ENCODE measurements at places on chromosomes 1 and 21.
A peak's percentile ranks its signal among the peaks of the same experiment; 100 is the strongest.

GRCh38 chr1:16021681-16022080 is at the start of gene CLCNKA:
Gene CLCNKA (plus strand): TSS chr1:16022036. CDS start chr1:16022620, 584 bp downstream.
- DNase-seq = peak; percentile 76

- no peak for DNase-seq
Observed at GRCh38 chr1:53324321-53324720, 3.5 kb downstream of the LRP8 start.

GRCh38 chr1:84350550-84350949 is 47.7 kb upstream of the DNASE2B start:
- no peak for DNase-seq

DNA sequence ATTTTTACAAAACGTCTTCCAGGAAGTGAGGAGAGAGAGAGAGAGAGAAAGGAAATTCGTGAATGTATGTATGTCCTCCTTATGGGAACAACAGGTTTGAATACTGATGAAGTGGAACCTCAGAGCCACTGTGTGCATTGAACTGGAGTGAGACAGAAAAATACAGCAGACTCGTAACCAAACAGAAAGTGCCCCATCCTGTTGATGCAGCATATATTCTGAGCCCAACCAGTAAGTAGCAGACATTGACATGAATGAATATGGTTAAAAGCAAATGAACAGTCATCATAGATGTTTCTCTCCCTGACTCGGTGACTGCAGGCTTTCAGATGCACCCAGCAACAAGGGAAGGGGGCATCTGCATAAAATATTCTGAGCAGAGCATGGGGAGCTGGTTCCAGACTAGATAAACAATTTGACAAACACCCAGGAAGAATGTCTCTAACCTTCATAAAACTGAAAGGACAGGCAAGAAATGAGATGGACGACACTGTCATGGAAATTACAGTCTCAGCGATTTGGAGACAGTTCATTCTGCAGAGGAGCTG is 471.0 kb upstream of the PBX1 start:
- DNase-seq = peak; percentile 62

DNA sequence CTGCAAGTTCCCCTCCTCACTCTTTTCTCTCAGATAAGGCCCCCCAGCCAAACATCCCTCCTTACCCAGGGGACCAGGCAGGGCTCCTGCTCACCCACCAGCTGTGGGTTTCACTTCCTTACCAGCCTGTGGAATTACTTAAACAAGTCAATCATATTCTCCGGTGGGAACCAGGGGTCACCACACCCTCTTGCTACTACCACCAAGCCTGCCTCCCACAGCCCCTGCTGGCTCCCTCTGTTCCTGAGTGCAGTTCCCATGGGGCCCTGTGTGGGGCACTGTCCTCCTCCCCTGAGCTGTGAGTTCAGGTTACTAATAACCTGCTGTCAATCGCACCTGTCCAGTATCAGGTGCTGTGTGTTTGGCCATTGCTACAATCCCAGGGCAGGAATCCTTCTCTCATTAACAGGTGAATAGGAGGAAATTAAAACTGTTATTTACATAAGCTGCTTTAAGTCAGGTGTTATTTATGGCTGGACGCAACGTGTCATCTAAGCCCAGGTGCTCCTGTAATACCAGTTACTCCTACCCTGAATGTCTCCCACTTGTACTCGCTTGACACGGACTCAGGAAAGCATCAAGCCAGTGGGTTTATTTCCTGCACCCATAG is 53.1 kb upstream of the LBR start:
- DNase-seq = peak; percentile 63

DNA sequence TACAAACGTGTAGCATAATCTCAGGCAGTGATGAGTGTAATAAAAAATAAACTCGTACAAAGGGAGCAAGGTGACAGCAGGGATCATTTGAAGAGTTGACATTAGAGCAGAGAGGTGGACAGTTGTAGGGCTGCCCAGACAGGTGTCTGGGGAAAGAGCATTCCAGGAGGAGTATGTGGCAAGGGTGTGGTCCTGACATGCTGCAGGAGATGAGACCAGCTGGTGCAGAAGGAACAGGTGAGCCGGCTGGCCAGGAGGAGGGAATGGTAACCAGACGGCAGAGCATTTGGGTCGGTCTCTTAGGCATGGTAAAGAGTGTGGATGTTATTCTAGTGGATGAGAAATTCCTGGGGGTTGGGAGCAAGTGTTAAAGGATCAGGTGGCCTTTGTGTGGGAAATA is 306.3 kb downstream of the LMX1A start:
- DNase-seq = no peak

GRCh38 chr1:155064832-155065429 is 1.4 kb downstream of the EFNA4 start:
- no peak for DNase-seq

DNA sequence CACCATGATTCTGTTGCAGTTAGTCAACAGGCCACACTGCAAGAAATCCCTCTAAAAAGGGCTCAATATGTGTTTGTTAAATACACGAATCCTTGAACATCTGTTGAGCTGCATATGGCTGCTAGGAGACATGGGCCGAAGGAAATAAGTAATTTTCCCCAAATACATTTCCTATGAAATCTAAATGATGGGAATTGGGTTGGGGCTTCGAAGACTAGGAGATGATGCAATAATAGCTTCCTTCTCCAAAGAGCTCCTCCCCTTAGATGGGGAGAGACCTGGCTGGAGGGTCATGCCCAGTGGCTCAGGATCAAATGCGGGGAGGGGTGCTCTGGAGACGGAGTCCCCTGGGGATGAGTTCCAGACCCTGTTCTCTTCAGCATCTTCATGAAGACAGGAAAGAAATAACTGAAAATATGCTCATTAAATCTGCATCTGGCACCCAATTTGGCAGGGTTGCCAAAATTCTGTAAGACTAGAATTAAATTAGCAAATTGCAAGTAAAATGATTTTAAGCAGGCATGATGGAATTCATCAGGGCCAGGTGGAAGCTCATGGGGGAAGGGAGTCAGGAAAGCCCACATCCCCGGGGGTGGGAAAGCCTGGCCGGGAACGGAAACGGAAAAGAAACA is 165.0 kb upstream of the EDN2 start:
- DNase-seq = no peak

DNA sequence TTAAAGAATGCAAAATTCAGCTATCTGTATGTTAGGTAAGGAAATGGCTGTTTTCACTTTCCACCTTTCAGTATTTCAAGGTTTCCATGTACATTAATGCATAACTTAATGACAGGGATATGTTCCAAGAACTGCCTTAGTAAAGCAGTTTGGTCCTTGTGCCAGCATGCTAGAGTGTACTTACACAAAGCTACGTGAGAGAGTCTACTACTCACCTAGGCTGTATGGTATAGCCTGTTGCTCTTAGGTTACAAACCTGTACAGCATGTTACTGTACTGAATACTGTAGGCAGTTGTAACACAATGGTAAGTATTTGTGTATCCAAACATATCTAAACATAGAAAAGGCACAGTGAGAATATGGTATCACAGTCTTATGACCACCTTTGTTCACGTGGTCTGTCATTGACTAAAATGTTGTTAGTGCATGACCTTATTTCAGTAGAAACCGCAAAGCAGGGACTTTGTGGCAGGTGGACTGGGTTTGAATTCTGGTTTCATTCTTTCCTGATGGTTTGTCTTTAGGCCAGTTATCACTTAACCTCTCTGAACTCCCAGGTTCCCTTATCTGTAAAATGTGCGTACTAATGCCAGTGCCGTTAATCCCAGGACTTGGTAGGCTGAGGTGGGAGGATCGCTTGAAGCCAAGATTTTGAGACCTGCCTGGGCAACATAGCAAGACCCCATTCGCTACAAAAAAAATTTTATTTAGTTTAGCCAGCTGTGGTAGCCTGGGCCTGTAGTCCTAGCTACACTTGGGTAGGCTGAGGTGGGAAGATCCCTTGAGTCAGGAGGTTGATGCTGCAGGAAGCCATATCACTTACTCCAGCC is 4.9 kb downstream of the SMYD2 start:
- no peak for DNase-seq

DNA sequence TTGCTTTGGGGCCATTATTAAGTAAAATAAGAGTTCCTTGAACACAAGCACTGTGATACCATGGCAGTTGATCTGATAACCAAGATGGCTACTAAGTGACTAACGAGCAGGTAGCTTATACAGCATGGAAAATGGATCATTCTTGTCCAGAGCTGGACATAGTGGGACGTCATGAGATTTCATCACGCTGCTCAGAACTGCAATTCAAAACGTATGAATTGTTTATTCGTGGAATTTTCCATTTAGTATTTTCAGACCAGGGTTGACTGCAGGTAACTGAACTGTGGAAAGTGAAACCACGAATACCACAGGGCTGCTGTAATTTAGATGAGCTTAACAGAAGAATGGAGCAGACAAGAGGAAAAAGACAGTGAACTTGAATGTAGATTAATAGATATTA is 38.9 kb downstream of the CCDC18 start:
- DNase-seq = no peak

DNA sequence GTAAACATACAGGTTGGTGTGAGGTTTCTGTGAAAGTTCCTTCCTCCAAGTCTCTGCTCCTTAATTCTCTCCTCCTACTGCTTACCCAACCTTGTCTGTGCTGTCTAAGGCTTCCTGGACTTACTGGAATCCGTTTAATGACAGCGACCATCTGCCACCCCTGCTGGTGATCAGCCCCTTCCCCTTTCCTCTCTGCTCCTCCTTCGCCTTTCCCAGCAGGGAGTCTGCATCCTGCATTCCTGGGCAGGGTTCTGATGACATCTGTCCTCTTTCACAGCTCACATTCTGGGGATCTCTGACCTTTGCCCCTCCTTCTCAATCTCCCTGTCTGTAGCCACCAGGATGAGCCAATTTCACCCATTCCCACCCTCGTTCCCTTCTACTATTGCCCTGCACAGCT is 66.5 kb downstream of the KIRREL1 start:
- no peak for DNase-seq

GRCh38 chr1:82108843-82109242 is 308.1 kb downstream of the ADGRL2 start:
- DNase-seq = no peak

GRCh38 chr1:213070406-213070805 is 19.4 kb downstream of the RPS6KC1 start:
- DNase-seq = peak; percentile 47

DNA sequence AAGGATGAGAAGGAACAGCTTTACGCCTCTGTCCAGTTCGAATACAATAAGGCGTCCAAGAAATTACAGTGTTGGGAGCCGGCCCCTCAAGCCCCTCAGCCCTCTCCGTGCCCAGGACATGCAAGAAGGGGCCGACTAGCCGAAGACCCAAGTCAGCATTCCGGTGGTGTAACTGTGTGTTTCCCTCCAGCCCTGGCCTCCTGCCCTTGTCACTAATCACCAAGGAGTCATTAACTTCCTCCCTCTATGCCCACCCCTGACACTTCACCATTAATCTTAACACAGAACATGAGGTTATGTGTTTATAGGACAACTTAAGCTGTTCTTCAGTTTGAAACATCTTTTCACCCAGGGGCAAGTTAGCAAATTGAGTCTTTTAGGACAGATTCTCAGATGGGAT is 16.4 kb upstream of the C4BPB start:
- DNase-seq = no peak

DNA sequence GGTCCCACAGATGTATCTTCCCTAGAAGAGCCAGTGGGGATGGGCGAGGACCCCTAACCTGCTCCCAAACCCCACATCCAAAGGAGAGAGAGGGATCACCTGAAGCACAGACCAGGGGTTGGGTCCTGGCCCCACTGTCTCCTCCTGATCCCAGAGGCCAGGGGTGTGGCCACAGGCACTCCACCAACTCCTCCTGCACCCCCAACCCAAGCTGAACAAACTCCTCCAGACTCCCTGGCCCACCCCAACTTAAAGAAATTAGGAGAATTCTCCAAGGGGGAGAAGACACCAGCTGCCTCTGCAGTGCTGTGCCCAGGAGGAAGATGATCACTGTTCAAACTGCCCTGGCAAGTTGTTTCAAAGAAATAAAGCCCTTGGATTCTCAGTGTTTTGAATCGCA is 4.5 kb upstream of the PRAMEF12 start:
- no peak for DNase-seq

- no peak for DNase-seq
Observed at GRCh38 chr21:41847066-41847804, 31.9 kb downstream of the PRDM15 start.

DNA sequence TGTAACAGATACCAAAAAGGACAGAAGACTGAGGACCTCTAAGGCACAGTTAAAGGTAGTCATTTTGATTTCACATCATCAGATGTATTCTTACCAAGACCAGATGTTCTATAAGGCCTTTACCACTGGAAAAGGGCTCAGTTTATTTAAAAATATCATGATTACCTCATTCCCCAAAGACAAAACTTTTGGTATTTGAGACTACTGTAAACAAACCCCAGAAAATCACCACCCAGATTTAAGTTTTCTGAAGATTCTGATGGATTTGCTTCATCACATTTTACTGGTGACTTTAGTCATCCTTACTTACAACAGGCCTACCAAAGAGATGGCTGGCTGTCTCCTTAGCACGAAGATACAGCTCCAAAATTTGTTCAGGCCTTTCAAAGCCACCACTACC is 8.3 kb downstream of the ENAH start:
- no peak for DNase-seq

- DNase-seq = no peak
Observed at GRCh38 chr1:154599658-154600057, 8.3 kb downstream of the ADAR start.

DNA sequence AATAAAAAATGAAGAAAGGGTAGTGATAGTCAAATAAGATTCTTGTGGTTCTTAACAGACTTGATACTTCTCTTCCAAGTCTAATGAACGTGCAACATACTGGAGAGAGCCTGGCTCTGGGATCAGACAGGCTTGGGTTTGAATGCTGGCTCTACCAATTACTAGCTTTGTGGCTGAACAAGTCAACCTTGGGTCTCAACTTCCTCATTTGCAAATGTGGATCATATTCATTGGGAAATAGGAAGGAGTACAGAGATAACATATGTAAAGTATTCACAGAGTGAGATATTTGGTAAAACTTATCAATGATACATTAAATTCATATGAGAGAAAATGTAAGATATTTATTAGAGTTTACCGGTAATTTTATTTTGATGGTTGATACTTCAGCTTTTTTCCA is 2.0 kb downstream of the EDEM3 start:
- peak; percentile 25 for DNase-seq

GRCh38 chr1:3262681-3263286 is 191.7 kb upstream of the ARHGEF16 start:
- DNase-seq = no peak

GRCh38 chr21:39052718-39053117 is 130.5 kb downstream of the PSMG1 start:
- DNase-seq = no peak

GRCh38 chr1:79041666-79042065 is 35.1 kb upstream of the ADGRL4 start:
- no peak for DNase-seq

DNA sequence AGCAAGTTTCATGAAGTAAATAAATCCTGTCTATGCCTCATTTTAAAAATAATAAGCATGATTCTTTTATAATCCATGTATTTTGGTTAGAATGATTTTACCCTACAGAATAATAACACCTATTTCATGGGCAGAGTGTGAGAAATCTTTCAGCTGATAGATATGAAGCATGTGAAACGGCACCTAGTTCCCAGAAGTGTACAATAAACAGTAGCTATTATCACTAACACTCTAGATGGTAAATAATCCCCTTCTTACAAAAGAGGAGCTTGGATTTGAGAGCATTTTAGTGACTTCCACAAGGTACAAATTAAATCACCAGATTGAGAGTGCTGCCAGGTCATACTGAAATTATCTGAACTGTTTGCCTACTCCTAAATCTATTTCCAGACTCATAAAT is 95.3 kb upstream of the NRIP1 start:
- DNase-seq = no peak

- DNase-seq = no peak
Observed at GRCh38 chr1:12177999-12178441, 11.2 kb downstream of the TNFRSF1B start.

All from NCI-H526 (cell line).